Gastroesophageal sphincter (tissue), 4 donors: ENCODE measurements at places on chromosomes 13 and 19. TPM values are rescaled to one million over a fixed set of nuclear protein-coding genes. Genes with fewer than 3 reads are reported as not detected.

SLC10A2 gene
- not detected for total RNA-seq

DNA sequence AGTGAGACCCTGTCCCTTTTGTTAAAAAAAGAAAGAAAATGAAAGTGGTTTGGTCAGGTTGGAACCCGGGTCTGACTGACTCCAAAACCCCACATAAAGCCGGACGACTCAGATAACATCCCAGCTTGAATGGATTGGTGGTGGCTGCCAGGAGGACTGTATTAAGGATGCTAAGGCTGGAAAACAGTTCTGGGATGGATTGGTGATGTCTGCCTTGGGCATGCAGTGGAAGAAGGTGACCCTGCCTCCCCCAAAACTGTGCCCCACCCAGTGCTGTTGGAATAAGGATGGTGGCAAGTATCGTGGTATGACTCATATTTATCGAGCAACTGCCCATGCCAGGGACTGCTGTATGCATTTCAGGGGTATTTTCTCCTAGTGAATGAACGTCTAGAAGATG lies 18.5 kb upstream of the COLGALT1 start:
- no peak for ATAC-seq

GRCh38 chr13:53214433-53214832 lies 185.8 kb downstream of the OLFM4 start:
- ATAC-seq = no peak

C2CD4C gene
- not detected for total RNA-seq

LYPD5 gene
- 3.2 TPM for total RNA-seq

- ATAC-seq = peak; percentile 53
Observed at GRCh38 chr13:59677966-59678814, 485.5 kb downstream of the DIAPH3 start.

PGLYRP2 gene
- not detected for total RNA-seq

- no peak for ATAC-seq
Observed at GRCh38 chr19:17248011-17248776, 2.5 kb upstream of the NR2F6 start.

GRCh38 chr13:33545492-33545891 lies 259.9 kb upstream of the STARD13 start:
- ATAC-seq = no peak

- ATAC-seq = no peak
Observed at GRCh38 chr13:64446372-64446771, 2783.8 kb downstream of the PCDH9 start.

DNA sequence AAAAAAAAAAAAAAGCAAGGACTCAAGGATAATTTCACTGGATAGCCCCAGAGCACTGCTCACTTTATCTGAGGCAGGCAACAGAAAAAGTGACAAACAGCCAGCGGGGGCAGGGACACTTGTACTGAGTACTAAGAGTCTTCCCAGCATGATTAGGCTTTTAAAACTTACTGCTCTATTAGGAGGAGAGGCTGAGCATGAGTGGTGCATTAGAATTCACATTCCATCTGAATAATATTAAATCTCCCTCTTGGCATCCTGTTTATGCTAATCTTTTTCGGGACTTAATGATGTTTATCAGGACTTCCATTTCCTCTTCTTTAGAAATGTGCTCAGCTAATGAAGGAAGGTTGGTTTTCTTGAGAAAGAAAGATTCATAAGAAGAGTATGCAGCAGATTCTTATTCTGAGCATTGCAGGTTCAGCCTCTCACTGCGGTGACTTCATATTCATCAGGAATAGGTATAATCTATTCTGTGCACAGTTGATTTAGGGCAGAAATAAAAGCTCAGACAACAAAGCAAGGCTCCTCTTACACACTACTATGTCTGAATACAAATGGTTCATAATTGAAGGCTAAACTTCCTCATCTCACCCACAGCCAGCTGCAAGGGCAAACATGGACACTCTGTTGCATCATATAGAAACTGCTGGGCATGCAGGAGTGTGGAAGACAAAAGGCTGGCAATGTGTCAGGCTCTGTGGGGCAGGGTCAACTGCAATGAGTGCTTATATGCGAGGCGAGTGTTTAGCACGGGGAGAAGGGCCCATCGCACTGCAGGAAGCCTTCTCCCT lies 107.0 kb downstream of the KL start:
- ATAC-seq = peak; percentile 18

MAMSTR gene
- total RNA-seq = 0.94 TPM

SOX1 gene
- not detected for total RNA-seq

PIH1D1 gene
- 82.4 TPM for total RNA-seq

CERS4 gene
- 33.8 TPM for total RNA-seq

DNA sequence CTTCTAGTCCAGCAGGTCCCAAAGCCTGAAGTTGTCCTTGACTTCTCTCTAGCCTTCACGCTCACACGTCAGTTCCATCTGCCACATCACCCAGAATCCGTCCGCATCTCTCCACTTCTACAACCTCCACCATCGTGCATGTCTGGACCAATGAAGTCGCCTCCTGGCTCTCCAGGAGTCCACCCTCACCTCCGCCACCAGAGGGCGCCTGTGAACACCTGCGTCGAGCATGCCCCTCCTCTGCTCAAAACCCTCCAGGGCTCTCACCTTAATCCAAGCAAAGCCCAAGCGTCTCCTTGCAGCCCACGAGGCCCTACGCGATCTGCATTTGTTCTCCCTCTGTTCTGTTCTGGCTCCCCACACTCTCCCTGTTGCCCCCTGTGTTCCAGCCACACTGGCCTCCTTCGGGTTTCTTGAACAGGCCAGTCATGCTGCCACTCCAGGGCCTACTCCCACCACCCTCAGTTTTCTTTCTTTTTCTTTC lies 3.7 kb downstream of the USHBP1 start:
- ATAC-seq = peak; percentile 90

DNA sequence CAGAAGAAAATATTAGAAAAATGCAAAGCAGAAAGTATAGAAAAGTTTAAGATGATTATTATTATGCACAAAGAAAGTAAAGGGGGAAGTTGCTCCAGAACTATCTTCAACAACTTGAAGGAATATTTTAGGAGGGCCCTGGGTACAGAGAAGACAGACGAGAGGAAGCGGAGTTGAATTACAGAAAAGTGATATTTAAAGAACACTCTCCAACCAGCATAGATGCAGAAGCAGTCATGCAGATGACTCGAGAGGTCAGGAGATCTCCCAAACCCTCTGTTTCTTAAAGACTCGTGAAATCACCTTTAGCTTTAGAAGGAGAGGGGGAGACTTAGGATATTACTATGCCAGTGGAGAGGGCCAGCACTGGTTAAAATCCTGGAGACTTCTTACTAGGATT lies 8.5 kb upstream of the SHISA2 start:
- ATAC-seq = no peak

- ATAC-seq = no peak
Observed at GRCh38 chr19:51301266-51301665, 10.2 kb upstream of the IGLON5 start.

DNA sequence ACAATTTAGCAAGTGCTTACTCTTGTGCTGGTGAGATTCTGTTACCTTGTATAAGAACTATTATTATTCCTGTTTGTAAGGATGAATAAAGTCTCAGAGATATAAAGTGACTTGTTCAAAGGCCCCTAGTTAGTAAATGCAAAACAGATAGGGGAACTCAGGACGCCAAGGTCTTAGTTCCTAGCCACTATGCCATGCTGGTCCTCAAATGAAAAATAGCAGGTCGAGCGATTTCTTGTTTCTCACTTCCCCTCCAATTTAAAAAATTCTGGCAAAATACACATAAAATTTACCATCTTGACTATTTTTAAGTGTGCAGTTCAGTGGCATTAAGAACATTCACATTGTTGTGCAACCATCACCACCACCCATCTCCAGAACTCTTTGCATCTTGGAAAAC lies 1.1 kb downstream of the TECR start:
- ATAC-seq = no peak

DNA sequence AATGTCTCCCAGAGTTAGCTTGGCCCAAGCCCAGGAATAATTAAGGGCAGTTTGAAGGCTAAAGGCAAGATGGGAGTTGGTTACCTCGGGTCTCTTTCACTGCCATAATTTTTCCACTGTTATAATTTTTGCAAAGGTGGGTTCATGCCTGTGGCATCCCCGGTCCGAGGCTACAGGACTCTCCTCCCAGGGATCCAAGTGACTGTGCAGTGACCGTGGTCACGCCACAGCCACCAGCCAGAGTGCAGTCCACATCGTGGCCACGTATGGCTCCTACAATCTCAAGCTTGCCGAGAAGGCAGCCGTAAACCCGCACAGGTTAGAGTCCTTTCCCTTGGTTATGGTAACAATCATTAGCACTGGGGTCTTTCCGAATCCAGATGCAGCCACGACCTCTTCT lies 36.8 kb downstream of the C13orf46 start:
- ATAC-seq = peak; percentile 7

DNA sequence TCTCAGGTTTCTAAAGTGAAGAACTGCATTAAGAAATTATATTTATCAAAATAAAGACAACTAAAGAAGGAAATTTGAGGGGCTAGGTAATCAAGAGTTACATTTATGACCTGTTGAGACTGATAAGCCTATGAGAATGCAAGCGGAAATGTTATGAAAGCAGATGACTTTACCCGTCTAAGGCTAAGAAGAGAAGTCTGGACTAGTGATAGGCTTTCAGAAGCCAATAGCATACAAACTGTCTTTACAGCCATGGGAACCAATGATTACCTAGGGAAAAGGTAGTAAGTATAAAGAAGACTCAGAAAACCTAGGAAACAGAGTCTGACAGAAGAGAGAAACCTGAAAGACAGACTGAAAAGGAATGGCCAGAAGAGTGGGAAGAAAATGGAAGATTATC lies 11.2 kb downstream of the TSC22D1 start:
- no peak for ATAC-seq

GRCh38 chr13:44388427-44389059 lies 14.9 kb downstream of the SERP2 start:
- no peak for ATAC-seq

GRCh38 chr13:94710881-94711560 lies 1.3 kb downstream of the SOX21 start:
- ATAC-seq = no peak

- no peak for ATAC-seq
Observed at GRCh38 chr19:22118132-22118531, 65.8 kb downstream of the ZNF257 start.

ARHGAP33 gene
- 6.9 TPM for total RNA-seq

HCST gene
- not detected for total RNA-seq

DNA sequence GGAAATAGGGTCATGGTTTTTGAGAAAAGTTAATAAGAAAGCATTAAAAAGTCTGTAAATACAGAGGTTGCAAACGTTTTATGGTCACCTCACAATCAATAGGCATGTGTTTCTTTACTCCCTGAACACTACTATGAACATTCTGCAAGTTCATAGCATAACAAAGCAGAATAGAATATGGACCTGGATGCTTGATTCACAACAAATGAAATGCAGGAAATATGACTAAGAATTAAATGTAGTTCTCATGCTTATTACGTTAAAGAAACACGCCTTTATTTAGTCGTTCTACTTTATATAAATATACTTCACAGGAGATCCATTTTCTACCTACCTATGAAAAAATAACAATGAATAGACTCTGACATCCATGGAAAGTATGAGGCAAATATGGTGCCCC lies 344.0 kb downstream of the KCTD12 start:
- no peak for ATAC-seq

DNA sequence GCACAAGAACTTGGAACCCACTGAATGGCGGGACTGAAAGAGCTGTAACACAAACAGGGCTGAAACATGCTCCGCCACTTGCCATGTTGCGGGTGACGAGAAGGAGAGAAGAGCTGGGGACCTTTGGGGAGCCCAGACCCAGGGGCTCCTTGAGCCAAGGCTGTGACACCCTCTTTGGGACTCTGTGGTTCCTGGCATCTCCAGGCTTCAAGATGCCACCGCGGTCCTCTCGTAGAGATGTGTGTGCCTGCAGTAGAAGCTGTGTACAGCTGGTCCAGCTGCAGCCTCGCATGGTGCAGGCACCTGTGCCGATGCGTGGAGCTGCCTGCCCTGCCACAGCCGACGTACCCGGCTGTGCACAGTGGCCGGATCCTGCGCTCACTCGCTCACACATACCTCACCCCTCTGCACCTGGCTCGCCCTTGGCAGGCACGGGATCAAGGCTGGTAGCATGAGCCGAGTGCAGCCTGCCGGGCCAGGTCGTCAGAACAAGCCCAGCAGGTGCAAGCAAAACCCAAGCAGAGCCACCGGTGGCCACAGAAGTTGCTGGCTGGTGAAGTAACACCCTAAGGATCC lies 1385.8 kb downstream of the PCDH9 start:
- no peak for ATAC-seq

- no peak for ATAC-seq
Observed at GRCh38 chr19:55437410-55437809, 5.7 kb downstream of the SHISA7 start.

ZNF568 gene
- total RNA-seq = 10.6 TPM

GRCh38 chr13:109100705-109101304 lies 471.4 kb downstream of the MYO16 start:
- ATAC-seq = peak; percentile 36

LPAR6 gene
- total RNA-seq = 6.5 TPM

DNA sequence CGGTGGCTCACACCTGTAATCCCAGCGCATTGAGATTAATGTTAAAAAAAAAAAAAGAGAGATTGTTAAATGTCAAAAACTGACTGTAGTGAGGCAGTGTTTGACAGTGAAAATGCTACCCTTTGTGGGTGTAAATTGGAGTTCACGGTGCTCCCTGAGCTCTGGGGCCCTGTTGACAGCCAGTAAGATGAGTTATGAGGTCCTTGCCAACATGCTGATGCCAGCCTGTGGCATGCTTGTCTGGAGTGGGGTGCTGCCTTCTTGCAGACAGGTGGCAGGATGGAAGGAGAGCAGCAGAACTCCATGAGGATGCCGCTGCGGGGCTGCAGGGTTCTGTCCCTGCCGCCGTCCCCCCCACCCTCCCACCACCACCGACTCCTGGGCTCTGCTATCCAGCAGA lies 25.9 kb downstream of the PRAM1 start:
- no peak for ATAC-seq

- no peak for ATAC-seq
Observed at GRCh38 chr13:111239764-111240670, 80.4 kb upstream of the TEX29 start.

PRODH2 gene
- total RNA-seq = not detected

SMIM17 gene
- total RNA-seq = 1.1 TPM

ZNF98 gene
- total RNA-seq = 1.9 TPM

DNA sequence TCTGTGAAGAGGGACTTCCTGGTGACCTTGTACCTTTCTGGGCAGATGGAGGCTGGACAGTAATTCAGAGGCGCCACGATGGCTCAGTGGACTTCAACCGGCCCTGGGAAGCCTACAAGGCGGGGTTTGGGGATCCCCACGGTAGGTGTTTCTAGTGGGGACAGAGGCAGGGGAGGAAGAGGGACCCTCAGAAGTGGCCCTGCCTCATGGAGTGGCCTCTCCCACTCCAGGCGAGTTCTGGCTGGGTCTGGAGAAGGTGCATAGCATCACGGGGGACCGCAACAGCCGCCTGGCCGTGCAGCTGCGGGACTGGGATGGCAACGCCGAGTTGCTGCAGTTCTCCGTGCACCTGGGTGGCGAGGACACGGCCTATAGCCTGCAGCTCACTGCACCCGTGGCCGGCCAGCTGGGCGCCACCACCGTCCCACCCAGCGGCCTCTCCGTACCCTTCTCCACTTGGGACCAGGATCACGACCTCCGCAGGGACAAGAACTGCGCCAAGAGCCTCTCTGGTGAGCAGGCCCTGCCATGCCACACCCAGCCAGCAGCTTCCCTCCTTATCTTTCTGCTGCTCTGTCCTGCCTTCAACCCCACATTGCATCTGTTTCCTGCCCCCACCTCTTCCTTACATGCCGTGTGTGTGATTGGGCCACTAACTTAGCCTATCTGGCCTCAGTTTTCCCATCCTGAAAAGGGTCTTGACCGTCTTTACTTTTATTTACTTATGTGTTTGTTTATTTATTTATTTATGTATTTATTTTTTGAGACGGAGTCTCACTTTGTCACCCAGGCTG lies 7.3 kb downstream of the ANGPTL4 start:
- ATAC-seq = no peak
